ENCODE measurements at places on chromosomes 6 and 20. TPM values are rescaled to one million over a fixed set of nuclear protein-coding genes. Genes with fewer than 3 reads are reported as not detected.

DNA sequence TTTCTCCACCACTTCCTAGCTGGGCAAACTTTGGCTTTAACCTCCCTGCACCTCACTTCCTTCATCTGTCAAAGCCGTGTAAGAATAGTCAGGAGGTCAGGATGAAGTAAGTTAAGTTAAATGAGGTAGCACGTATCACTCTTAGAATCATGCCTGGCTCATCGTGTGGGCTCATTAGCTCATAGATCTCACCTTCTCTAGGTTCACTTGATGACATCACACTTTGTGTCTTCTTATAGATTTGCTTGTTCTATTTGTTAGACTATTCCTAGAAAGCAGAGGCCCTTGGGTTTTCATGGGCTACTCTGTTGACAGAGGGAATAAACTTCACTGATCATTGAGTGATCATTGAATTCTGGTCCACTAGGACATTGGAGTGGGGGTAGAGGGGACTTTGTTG lies 12.2 kb upstream of the NCOA5 start:
- H3K36me3 ChIP-seq, result no peaks in the 10 kb centered on the region
- no peak for DNase-seq
- H3K4me1 ChIP-seq, result no peaks in the 10 kb centered on the region
- no peak overlapping the region for H3K27ac ChIP-seq
- H3K27me3 ChIP-seq, result peaks cover 65% of the 10 kb centered on the region

DNA sequence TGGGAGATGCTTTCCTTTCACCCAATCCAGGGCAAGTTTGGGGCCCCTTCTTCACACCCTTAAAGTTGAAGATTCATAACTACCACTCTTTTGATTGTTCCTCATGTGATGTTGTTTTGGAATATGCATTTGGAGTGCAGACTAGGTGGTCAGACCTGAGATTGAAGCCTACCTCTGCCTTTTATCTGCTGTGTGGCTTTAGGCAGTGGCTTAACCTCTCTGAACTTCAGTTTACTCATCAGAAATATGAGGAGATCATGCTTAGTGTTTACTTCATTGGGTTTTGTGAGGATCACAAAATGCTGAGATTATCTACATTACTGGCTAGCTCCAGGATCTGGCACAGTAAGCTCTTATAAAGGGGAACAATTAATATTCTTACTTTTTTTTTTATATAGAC lies 26.4 kb upstream of the TCP11 start:
- no peak for DNase-seq
- H3K4me1 ChIP-seq, result peaks cover 12% of the 10 kb centered on the region
- no peak overlapping the region for H3K27ac ChIP-seq
- no peaks in the 10 kb centered on the region for H3K27me3 ChIP-seq

DNA sequence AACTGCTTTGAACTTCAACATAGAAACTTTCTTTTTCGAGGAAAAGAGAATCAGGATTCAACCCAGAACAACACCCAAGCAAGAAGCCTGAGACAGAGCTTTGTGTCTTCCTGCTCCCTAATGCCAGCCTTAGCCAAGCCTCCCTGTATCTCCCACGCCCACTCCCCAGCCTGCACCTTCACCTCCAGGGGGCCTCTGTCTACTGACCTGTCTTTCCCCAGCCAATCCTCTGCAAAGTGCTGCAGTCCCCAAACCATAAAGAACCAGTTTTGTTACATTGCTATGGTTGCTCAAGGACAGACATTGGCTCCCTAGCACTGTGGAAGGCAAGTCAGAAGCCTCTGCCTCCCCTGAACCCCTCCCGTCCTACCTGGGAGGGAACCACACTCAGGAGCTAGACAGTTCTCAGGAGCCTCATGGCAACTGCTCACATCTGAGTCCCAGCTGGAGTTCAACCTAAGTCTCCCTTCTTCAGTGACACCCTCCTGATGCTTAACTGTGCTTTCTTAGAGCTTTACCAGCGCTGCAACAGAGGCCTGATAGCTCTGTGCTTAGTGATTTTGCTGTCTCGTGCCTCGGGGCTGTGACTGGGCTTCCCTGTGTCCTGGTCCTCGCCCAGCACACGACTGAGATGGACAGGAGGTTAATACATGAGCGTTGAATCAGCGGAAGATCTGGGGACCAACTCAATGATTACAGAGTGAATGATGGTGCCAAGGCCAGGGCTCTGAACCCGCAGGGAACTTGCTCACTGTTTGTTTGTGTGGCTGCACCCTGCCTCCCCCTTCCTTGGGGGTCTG lies 101.5 kb upstream of the DUSP22 start:
- H3K27me3 ChIP-seq, result no peaks in the 10 kb centered on the region
- no peak overlapping the region for H3K27ac ChIP-seq
- DNase-seq, result peak; percentile 16
- peaks cover 7% of the 10 kb centered on the region for H3K4me1 ChIP-seq

DNA sequence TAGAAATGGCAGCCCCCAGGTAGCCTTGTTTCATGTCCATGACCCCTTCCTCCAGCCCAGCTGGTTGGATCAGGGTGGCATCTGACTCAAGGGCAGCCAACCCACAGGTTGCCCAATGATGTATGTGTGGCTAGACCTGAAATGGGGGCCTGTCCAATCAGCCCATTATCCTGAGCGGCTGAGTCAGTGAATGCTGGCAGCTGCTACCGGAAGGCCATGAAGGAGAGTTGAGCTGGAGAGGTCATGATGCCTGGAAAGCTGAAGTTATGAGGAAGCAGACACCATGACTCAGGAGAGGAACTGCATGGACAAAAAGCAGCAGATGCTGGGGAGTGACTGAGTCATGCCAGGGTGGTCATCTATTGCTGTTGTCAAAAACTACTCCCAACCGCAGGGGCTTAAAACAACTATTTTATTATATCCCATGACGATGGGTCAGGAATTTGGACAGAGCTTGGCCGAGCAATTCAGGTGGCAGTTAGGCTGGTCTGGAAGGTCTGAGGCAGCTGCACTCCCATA lies 67.3 kb downstream of the MDGA1 start:
- H3K27ac ChIP-seq, result no peak overlapping the region
- DNase-seq, result no peak
- no peaks in the 10 kb centered on the region for H3K36me3 ChIP-seq
- H3K4me3 ChIP-seq, result no peak overlapping the region

DNA sequence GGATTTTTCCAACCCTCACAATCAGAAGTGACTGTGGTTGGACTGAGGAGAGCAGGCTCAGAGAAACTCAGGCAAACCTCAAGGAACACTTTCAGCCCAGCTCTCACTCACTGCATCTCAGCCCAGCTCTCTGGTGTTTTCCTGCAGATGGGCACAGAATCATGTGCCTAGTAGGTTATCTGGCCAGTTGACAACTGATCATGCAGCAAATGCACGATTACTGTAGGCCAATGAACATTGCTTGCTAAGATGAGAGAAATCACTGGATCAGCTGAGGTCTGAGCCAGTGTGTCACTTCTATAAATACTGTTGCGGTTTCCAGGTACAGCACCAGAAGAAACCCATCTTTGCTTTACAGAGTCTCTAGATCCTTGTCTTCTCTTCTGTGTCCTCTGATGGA lies 540.5 kb downstream of the CD83 start:
- H3K4me3 ChIP-seq, result no peak overlapping the region
- no peaks in the 10 kb centered on the region for H3K36me3 ChIP-seq
- peaks cover 27% of the 10 kb centered on the region for H3K4me1 ChIP-seq
- H3K27me3 ChIP-seq, result no peaks in the 10 kb centered on the region
- DNase-seq, result no peak

- no peak for DNase-seq
- no peak overlapping the region for H3K4me3 ChIP-seq
- H3K4me1 ChIP-seq, result peaks cover 10% of the 10 kb centered on the region
- H3K27ac ChIP-seq, result no peak overlapping the region
Observed at GRCh38 chr6:16380220-16380809, 141.9 kb downstream of the GMPR start.

GRCh38 chr20:63522981-63523611 lies 2.5 kb downstream of the PPDPF start:
- H3K27me3 ChIP-seq, result peaks cover 18% of the 10 kb centered on the region
- no peak overlapping the region for H3K27ac ChIP-seq
- peak; percentile 1 for DNase-seq
- H3K4me1 ChIP-seq, result peaks cover 19% of the 10 kb centered on the region
- no peak overlapping the region for H3K4me3 ChIP-seq

GRCh38 chr20:63255931-63256704 lies 1.9 kb upstream of the NKAIN4 start:
- peaks cover 36% of the 10 kb centered on the region for H3K4me1 ChIP-seq
- H3K36me3 ChIP-seq, result no peaks in the 10 kb centered on the region
- no peak overlapping the region for H3K27ac ChIP-seq
- DNase-seq, result no peak
- H3K27me3 ChIP-seq, result peaks cover 26% of the 10 kb centered on the region

DNA sequence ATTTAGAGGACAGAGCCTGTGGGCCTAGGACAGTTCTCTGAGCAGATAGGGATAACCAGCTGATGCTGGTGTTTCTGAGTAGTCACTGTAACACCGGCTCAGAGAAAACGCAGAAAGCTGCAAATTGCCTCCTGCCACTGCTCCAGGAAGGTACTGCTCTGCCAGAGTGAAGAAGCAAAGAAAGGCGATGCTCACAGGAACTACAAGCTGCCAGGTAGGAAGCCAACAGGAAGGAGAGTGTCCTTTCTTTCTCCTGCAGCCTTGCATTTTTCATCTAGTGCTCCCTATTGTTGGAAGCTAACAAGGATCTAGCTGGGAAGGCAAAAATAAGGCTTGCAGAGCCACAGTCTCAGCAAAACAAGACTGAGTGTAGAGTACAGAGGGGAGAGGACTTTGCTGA lies 70.7 kb upstream of the RAB32 start:
- H3K27ac ChIP-seq, result no peak overlapping the region
- H3K4me1 ChIP-seq, result no peaks in the 10 kb centered on the region
- H3K27me3 ChIP-seq, result no peaks in the 10 kb centered on the region
- DNase-seq, result no peak
- no peaks in the 10 kb centered on the region for H3K36me3 ChIP-seq

GRCh38 chr6:45450831-45451230 lies 73.1 kb upstream of the SUPT3H start:
- H3K4me3 ChIP-seq, result no peak overlapping the region
- no peaks in the 10 kb centered on the region for H3K4me1 ChIP-seq
- no peaks in the 10 kb centered on the region for H3K36me3 ChIP-seq
- H3K27me3 ChIP-seq, result no peaks in the 10 kb centered on the region
- H3K27ac ChIP-seq, result no peak overlapping the region

- no peak overlapping the region for H3K27ac ChIP-seq
- H3K36me3 ChIP-seq, result no peaks in the 10 kb centered on the region
- H3K4me3 ChIP-seq, result peak overlapping the region; percentile 86
- no peak for DNase-seq
- peaks cover 70% of the 10 kb centered on the region for H3K27me3 ChIP-seq
- H3K4me1 ChIP-seq, result peaks cover 39% of the 10 kb centered on the region
Observed at GRCh38 chr6:34143196-34143883, 2.5 kb downstream of the GRM4 start.

Gene F13A1
- 3.6 TPM for total RNA-seq

Gene LBP
- not detected for total RNA-seq

Gene RXRB
- total RNA-seq, result 21.7 TPM

Gene DEFB115
- total RNA-seq, result not detected

Data from neural progenitor cell (in vitro differentiated cells).